Naive thymus-derived CD8-positive, alpha-beta T cell (primary cell): ENCODE measurements at places on chromosomes 11 and 22. TPM values are rescaled to one million over a fixed set of nuclear protein-coding genes. Genes with fewer than 3 reads are reported as not detected.

- H3K4me3 ChIP-seq, result no peak overlapping the region
- peaks cover 9% of the 10 kb centered on the region for H3K4me1 ChIP-seq
- H3K27me3 ChIP-seq, result no peaks in the 10 kb centered on the region
- no peak for DNase-seq
- H3K36me3 ChIP-seq, result peaks cover 2% of the 10 kb centered on the region
These were observed 89.6 kb downstream of the UBASH3B start for GRCh38 chr11:122745111-122745510.

GRCh38 chr22:42912059-42912458, 55.0 kb upstream of the ARFGAP3 start:
- no peaks in the 10 kb centered on the region for H3K27me3 ChIP-seq
- H3K36me3 ChIP-seq, result no peaks in the 10 kb centered on the region
- no peak for DNase-seq
- no peak overlapping the region for H3K27ac ChIP-seq
- no peak overlapping the region for H3K4me3 ChIP-seq

- H3K27ac ChIP-seq, result no peak overlapping the region
- no peak overlapping the region for H3K4me3 ChIP-seq
- DNase-seq, result no peak
- no peaks in the 10 kb centered on the region for H3K36me3 ChIP-seq
- H3K27me3 ChIP-seq, result peaks cover 35% of the 10 kb centered on the region
These were observed 1335.0 kb downstream of the BRD1 start for GRCh38 chr22:48492366-48493320.

- peaks cover 12% of the 10 kb centered on the region for H3K4me1 ChIP-seq
- H3K27me3 ChIP-seq, result peaks cover 7% of the 10 kb centered on the region
- H3K27ac ChIP-seq, result no peak overlapping the region
- DNase-seq, result no peak
These were observed 500.1 kb downstream of the BRD1 start for GRCh38 chr22:49327411-49328117.

DNA sequence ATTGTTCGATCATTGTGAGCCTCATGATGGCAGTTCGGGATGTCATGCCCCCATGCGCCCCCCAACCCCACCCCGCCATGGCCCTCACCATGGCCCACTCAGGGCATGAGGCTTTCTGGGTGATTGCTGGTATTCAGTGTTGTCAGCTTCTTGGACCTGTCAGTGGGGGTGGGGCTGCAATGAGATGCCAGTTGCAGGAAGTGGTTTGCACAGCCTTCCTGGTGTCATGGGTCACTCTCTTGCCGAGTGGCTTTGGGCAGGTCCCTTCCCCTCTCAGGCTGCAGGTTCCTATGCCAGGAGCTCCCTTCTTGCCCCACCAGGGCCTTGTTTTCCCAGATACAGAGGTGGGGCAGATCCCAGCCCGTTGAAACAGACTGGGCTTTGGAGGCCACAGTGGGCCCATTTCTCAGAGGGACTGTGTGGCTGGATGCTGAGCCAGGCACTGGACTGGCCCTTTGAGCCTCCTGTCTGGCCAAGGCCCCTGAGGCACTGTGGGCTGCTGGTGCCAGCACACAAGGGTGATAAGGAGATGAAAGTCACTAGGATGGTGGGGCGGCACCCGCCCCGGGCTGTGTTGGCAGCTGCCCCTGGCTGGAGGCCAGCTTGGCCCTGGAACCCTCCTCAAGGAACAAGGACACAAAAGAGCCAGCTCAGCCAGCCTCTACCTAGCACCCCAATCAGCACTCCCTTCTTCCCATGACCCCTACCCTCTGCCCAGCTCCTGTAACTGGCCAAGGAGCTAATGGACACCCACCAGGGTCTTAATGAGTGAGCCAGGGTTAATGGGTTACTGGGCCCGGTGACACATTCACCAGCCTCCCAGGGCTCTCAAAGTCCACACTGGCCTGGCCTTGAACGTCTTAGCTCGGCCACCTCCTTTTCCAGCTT, 1.5 kb upstream of the GGT1 start:
- H3K27ac ChIP-seq, result no peak overlapping the region
- H3K27me3 ChIP-seq, result no peaks in the 10 kb centered on the region
- DNase-seq, result no peak
- H3K36me3 ChIP-seq, result no peaks in the 10 kb centered on the region
- H3K4me3 ChIP-seq, result no peak overlapping the region
- H3K4me1 ChIP-seq, result peaks cover 26% of the 10 kb centered on the region

GRCh38 chr11:116651098-116651736, 121.6 kb downstream of the BUD13 start:
- no peak overlapping the region for H3K4me3 ChIP-seq
- H3K27me3 ChIP-seq, result peaks cover 3% of the 10 kb centered on the region
- no peak for DNase-seq

- H3K4me1 ChIP-seq, result no peaks in the 10 kb centered on the region
- H3K4me3 ChIP-seq, result no peak overlapping the region
- DNase-seq, result no peak
- no peaks in the 10 kb centered on the region for H3K36me3 ChIP-seq
These were observed 201.6 kb upstream of the B3GAT1 start for GRCh38 chr11:134613646-134614045.

- no peaks in the 10 kb centered on the region for H3K36me3 ChIP-seq
- peak overlapping the region; percentile 84 for H3K4me3 ChIP-seq
- peaks cover 28% of the 10 kb centered on the region for H3K4me1 ChIP-seq
- DNase-seq, result no peak
These were observed 35.6 kb downstream of the LIMK2 start for GRCh38 chr22:31247726-31248125.

DNA sequence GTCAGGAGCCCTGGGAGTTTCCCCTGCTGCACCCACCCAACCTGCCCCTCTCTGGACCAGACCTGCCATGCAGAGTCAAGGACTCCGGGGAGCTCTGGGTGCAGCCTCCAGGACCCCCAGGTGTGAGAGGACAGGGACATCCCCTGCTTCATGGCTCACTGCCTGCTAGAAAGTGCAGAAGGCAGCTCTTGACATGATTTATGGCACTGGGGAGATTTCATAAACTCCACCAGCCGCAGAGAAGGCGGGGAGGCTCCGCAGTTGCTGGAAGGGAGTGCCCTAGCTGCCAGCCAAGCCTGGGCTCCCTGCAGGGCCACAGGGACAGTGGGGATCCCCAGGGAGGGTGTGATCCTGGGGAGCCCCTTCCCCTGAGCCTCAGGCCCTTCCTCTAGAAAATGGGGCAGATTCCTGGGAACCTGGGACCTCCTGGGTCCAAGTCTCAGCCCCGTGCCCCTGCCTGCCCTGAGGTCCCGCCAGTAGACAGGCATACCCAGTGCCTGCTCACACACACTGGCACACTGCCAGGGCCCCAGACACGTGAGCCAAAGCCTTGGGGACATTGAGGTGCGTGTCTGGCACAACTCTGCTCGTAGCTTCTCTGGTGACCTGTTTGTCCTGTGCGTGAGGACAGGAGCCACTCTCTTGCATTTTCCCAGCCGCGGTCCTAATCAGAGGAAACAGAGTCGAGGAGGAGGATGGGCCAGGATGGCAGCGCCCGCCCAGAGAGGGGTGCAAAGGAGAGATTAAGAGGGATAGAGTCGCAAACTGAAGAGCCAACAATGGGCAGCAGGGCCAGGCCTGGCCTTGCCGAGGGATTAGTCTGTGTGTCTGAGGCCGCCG, 13.8 kb downstream of the CABP7 start:
- no peak for DNase-seq
- no peaks in the 10 kb centered on the region for H3K4me1 ChIP-seq
- no peak overlapping the region for H3K27ac ChIP-seq

GRCh38 chr11:69397732-69398131, 83.7 kb upstream of the LINC01488 start:
- H3K36me3 ChIP-seq, result no peaks in the 10 kb centered on the region
- no peak overlapping the region for H3K4me3 ChIP-seq
- no peak overlapping the region for H3K27ac ChIP-seq

- H3K4me3 ChIP-seq, result no peak overlapping the region
- peaks cover 10% of the 10 kb centered on the region for H3K27me3 ChIP-seq
- H3K27ac ChIP-seq, result no peak overlapping the region
These were observed 69.7 kb downstream of the GAB2 start for GRCh38 chr11:78347956-78348355.

GRCh38 chr11:73275381-73275750, 3.2 kb downstream of the P2RY6 start:
- no peaks in the 10 kb centered on the region for H3K27me3 ChIP-seq
- no peaks in the 10 kb centered on the region for H3K4me1 ChIP-seq
- no peak overlapping the region for H3K4me3 ChIP-seq
- no peak for DNase-seq
- no peaks in the 10 kb centered on the region for H3K36me3 ChIP-seq

DNA sequence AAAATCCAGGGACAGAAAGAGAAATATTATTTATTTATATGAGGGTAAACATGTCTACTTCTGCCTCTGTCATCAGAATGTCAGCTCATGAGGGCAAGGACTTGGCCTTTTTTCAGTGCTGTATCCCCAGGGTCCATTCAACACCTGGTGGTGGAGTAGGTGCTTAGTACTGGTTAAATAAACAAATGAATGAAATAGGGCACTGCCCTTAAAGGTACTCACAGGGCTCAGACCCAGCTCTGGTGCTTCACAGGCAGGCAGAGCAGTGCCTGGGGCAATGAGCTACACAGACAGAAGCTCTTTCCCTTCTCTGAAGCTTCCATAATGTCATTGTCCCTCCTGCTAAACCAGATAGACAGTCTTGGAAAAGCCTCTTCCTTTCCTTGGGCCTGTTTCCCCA, 30.9 kb downstream of the P4HA3 start:
- no peak for DNase-seq
- H3K4me1 ChIP-seq, result no peaks in the 10 kb centered on the region
- H3K27me3 ChIP-seq, result peaks cover 9% of the 10 kb centered on the region
- no peak overlapping the region for H3K27ac ChIP-seq
- no peaks in the 10 kb centered on the region for H3K36me3 ChIP-seq
- no peak overlapping the region for H3K4me3 ChIP-seq

GRCh38 chr11:16612566-16613261, 125.7 kb upstream of the C11orf58 start:
- no peak overlapping the region for H3K27ac ChIP-seq
- H3K27me3 ChIP-seq, result peaks cover 52% of the 10 kb centered on the region
- no peak for DNase-seq
- no peaks in the 10 kb centered on the region for H3K36me3 ChIP-seq
- H3K4me3 ChIP-seq, result peak overlapping the region; percentile 70

GRCh38 chr22:38177044-38177443, 4.6 kb downstream of the PLA2G6 start:
- H3K4me3 ChIP-seq, result peak overlapping the region; percentile 24
- peak overlapping the region; percentile 50 for H3K27ac ChIP-seq
- H3K27me3 ChIP-seq, result no peaks in the 10 kb centered on the region
- peaks cover 8% of the 10 kb centered on the region for H3K36me3 ChIP-seq
- no peak for DNase-seq

DNA sequence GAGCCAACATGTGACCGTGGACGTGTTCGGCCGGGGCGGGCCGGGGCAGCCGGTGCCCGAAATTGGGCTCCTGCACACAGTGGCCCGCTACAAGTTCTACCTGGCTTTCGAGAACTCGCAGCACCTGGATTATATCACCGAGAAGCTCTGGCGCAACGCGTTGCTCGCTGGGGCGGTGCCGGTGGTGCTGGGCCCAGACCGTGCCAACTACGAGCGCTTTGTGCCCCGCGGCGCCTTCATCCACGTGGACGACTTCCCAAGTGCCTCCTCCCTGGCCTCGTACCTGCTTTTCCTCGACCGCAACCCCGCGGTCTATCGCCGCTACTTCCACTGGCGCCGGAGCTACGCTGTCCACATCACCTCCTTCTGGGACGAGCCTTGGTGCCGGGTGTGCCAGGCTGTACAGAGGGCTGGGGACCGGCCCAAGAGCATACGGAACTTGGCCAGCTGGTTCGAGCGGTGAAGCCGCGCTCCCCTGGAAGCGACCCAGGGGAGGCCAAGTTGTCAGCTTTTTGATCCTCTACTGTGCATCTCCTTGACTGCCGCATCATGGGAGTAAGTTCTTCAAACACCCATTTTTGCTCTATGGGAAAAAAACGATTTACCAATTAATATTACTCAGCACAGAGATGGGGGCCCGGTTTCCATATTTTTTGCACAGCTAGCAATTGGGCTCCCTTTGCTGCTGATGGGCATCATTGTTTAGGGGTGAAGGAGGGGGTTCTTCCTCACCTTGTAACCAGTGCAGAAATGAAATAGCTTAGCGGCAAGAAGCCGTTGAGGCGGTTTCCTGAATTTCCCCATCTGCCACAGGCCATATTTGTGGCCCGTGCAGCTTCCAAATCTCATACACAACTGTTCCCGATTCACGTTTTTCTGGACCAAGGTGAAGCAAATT, 1.8 kb downstream of the FUT4 start:
- DNase-seq, result no peak
- H3K4me3 ChIP-seq, result peak overlapping the region; percentile 64
- H3K27ac ChIP-seq, result peak overlapping the region; percentile 41
- H3K4me1 ChIP-seq, result peaks cover 58% of the 10 kb centered on the region
- no peaks in the 10 kb centered on the region for H3K36me3 ChIP-seq
- no peaks in the 10 kb centered on the region for H3K27me3 ChIP-seq

GRCh38 chr11:3357994-3358676, 20.8 kb downstream of the ZNF195 start:
- DNase-seq, result no peak
- no peaks in the 10 kb centered on the region for H3K27me3 ChIP-seq
- peaks cover 69% of the 10 kb centered on the region for H3K36me3 ChIP-seq
- H3K4me3 ChIP-seq, result no peak overlapping the region

DNA sequence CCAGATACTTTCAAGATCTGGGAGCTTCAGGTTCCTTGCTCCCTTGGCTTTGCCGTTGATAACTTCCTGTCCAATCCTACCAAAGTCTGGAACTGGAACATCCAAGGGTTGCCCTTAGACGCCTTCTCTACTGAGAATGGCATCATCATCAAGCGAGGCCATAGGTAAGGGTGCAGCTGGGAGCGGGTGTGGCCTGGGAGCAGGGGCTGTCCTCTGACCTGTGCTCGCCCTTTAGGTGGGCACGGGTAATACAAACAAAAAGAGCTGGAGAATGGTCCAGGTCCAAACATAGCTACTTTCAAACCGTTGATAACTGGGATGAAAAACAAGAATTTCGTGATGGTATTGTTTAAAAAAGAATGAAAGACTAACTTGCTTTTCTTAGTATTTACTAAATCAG, 25.0 kb downstream of the CASP12 start:
- no peaks in the 10 kb centered on the region for H3K36me3 ChIP-seq
- no peaks in the 10 kb centered on the region for H3K27me3 ChIP-seq
- H3K27ac ChIP-seq, result no peak overlapping the region
- peaks cover 30% of the 10 kb centered on the region for H3K4me1 ChIP-seq
- H3K4me3 ChIP-seq, result no peak overlapping the region
- no peak for DNase-seq

- DNase-seq, result no peak
- peaks cover 25% of the 10 kb centered on the region for H3K4me1 ChIP-seq
- H3K36me3 ChIP-seq, result peaks cover 8% of the 10 kb centered on the region
- no peak overlapping the region for H3K4me3 ChIP-seq
- H3K27me3 ChIP-seq, result no peaks in the 10 kb centered on the region
- H3K27ac ChIP-seq, result no peak overlapping the region
These were observed 34.9 kb downstream of the UVRAG start for GRCh38 chr11:75849894-75850293.

The CDHR5 gene
- not detected for polyA plus RNA-seq

The PRG3 gene
- not detected for polyA plus RNA-seq

The C2CD2L gene
- polyA plus RNA-seq, result 4.0 TPM

The KDM4D gene
- 0.13 TPM for polyA plus RNA-seq

The SLC39A13 gene
- polyA plus RNA-seq, result 24.4 TPM

The APOL5 gene
- not detected for polyA plus RNA-seq

The FOLR1 gene
- not detected for polyA plus RNA-seq

The APLNR gene
- not detected for polyA plus RNA-seq

The ROBO4 gene
- not detected for polyA plus RNA-seq

The SLC22A6 gene
- polyA plus RNA-seq, result not detected
